ENCODE measurements at places on chromosomes 3 and 15.

GRCh38 chr3:10006762-10007090 is 19.5 kb upstream of the FANCD2 start:
- no peak for DNase-seq

GRCh38 chr3:127763816-127764215 is 58.5 kb downstream of the MGLL start:
- no peak for DNase-seq

DNA sequence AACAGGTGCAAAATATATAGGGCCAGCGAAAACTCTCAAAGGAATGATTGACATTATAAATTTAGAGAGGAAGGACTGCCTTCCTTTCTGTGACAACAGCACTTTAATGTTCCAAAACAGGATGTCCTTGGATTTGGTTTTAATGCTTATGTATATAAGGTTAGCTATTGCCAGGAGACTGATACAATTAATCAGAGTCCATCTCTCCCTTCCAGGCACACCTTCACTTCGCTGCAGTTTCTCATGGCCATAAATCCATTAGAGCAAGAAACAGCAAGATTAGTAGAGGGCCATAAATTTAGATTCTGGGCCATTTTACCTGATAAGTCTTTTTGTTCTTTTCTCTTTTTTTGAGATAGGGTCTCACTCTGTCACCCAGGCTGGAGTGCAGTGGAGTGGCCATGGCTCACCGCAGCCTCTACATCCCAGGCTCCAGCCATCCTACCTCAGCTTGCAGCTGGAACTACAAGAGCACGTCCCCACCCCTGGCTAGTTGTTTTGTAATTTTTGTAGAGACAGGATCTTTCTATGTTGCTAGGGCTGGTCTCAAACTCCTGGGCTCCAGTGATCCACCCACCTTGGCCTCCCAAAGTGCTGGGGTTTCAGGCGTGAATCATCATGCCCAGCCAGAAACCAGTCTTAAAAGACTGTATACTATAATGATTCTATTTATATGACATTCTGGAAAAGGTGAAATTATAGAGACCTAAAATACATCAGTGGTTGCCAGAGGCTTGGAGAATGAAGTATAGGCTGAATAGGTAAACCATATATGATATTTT is 15.7 kb upstream of the TFRC start:
- DNase-seq, result no peak

DNA sequence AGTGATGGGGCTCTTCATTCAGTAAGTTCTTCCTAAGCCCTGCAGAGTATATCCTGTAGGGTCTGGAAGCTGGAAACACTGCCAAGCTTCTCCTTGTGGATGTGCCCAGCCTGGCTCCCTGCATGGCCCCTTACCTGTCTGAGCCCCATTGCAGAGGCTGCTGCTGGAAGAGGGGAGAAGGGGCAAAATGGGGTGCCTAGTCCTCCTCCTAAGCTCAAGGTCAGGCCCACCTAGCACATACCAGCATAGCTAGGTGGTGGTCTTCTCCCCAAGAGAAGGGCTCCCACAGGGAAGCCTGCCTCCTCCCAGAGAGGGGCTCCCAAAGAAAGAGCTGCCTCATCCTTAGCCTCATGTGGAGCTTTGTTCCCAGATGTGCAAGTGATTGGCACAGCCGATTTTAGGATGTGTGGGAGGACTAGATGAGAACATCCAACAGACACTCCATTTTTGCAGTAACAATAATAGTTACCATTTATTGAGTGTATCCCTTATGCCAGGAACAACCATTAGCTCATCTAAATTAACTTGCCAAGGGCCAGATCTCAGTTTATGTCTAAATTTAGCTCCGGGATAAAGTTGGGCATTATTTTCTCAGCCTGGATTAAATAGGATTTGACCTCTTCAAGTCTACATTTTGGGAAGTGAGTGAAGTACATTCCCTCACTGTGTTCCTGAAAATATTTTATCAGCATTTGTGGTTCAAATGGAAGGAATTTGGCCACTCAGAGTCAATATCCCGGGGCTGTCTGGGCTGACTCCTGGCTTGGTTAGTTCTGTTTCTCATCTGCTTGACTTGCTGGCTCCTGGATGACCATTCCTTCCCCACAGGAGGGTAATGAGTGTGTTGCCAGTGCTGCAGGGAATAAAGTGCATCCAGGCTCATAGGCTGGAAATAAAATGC is 291.1 kb upstream of the ROPN1 start:
- no peak for DNase-seq

GRCh38 chr15:99481113-99481950 is 84.5 kb upstream of the MEF2A start:
- DNase-seq, result no peak

DNA sequence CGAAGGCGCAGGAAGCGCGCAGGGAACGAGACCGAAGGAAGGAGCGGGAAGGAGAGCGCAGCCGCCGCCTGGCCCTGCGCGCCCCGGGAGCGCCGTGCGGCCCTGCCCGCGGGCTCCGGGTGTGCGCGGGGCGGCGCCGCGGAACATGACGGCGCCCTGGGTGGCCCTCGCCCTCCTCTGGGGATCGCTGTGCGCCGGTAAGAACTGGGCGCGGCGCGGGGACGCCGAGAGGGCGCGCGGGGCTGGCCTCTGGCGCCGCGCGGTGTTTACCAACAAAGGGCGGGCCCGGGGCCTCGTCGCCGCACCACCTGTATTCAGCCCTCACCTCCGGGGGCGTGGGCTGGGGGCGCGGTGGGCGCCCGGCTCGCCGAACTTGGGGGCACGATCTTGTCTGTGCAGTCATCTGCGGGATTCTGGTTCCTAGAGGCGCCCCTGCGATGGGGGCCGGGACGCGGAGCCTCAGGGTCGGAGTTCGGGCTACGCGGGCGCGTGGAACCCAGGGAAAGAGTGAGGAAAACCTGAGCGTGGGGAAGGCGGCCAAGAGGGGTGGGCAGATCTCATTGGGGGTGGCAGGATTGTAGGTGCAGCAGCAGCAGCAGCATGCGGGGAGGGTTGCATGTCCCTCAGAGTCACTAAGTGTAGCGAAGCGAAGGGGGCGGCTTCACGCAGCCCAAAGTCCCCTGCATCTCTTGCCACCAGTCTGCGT is 641 bp downstream of the ACVR2B start:
- DNase-seq, result no peak

- no peak for DNase-seq
Measured at GRCh38 chr15:36977659-36978058, 122.7 kb downstream of the MEIS2 start.

- no peak for DNase-seq
Measured at GRCh38 chr3:4021162-4021561, 221.9 kb downstream of the LRRN1 start.

GRCh38 chr3:120410541-120410940 is 40.3 kb downstream of the FSTL1 start:
- no peak for DNase-seq

DNA sequence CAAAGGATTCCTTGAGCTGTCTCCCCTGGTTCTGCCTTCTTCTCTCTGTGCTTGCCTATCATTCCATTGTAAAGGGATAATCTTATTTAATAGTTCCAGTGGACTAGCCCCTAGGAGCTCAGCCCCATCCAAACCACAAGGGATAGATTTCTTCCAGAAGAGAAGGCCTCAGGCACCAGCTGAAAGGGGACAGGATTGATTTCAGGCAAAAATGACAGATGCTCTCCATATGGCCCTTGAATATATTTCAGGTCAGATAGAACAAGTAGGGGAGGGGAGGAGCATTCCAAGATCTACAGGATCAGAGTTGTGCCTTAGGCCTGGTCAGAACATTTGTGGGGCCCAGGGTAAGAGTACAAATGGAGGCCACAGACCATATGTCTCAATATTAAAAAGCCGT is 85.3 kb downstream of the RPLP1 start:
- no peak for DNase-seq

DNA sequence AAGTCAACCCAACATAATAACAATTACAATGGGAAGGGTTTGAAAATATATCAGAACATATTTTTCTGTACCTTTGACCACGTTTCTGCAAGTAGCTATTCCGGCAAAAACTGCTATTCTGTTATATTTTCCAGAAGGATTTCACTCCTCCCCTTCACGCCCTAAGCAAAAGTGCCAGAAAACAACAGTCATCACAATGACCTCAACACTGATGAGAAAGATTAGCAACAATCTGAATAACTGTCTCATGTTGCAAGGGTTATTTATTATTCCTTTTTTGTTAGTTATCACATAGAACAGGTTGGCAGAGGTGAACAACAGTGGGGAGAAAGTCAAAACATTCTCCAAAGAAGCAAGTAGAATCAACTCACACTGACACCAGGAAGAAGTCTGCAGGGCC is 269.4 kb upstream of the ARRDC4 start:
- no peak for DNase-seq

GRCh38 chr3:196643201-196643749 is 3.8 kb downstream of the NRROS start:
- DNase-seq, result no peak

DNA sequence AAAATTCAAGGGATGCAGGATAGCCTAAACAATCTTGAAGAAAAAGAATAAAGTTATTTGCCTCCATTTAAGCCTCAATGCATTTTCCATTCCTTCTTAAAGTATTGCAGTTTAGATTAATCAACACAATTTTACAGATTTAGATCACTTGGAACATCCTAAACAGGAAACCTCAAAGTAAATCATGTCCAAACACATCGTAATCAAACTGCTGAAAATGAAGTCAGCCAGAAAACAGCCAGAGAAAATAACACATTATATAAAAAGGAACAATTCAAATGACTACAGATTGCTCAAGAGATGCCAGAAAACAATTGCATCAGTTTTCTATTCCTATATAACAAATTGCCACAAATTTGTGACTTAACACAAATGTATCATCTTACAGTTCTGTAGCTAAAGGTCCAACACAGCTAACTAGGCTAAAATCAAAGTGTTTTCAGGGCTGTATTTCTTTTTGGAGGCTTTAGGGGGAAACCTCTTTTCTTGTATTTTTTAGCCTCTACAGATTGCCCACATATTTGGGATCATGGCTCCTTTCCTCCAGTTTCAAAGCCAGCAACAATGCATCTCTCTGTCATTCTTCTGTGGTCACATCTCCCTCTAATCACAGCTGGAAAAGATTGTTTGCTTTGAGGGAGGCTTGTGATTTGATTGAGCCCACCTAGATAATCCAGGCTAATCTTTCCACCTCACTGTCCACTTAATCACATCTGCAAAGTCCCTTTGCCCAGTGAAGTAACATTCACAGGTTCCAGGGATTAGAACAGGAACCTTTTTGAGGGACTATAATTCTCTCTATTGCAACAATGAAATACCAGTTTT is 543.3 kb upstream of the UBE2E2 start:
- DNase-seq, result no peak

DNA sequence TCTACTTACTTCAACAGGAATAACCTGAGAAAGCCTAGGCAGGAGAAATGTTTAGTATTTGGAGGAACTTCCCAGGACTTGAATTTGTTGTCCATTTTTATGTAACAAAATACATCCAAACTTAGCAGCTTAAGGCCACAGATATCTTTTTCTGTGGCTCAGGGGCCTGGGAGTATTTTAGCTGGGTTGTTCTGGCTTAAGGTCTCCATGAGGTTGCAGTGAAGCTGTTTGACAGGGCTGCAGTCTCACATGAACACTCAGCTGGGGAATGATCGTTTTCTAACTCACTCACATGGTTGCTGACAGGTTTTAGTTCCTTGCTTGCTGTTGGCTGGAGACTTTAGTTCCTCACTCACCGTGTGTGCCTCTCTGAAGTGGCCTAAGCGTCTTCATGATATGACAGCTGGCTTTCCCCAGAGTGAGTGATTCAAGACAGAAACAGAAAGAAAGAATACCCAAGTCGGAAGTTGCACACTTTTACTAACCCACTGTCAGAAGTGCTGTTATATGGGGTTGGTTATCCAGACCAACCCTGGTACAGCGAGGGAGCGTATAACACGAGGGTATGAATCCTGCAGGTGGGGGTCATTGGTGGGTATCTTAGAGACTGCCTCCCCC is 229.7 kb upstream of the TBL1XR1 start:
- no peak for DNase-seq

GRCh38 chr15:100968050-100968966 is 49.2 kb downstream of the LRRK1 start:
- DNase-seq, result no peak

DNA sequence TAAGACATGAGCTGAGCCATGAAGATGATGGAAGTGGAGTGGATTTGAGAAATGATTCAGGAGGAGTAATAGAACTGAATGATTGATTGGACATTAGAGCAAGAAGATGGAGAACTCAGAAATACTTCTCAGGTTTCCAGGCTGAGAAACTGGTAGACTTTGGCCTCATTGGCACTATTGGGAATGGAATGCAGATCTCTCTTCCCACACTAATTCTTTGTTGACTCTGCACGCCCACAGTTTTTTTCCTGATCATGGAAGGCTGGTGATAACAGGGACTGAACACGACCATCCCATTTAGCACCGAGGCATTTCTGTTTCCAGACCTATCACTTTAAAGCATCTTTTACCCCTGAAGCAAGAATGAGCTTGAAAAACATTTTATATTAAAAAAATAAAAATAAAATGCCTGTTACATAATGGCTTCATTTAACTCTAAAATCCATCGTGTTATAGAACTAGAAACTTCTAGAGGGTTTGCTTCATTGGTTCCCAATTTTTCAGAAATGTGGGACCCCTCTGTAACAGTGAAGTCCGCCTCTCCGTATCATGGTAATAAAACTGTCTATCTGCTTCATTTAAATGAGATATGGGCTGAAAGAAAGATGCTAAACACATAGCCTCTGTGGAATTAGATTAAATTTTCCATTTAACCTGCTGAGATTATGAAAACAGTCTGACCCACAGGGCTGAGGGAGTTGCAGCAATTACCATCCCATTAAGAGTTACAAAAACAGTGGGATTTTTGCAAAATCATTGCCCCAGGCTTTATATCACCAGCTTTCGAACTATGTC is 562.0 kb upstream of the CFAP20DC start:
- no peak for DNase-seq

DNA sequence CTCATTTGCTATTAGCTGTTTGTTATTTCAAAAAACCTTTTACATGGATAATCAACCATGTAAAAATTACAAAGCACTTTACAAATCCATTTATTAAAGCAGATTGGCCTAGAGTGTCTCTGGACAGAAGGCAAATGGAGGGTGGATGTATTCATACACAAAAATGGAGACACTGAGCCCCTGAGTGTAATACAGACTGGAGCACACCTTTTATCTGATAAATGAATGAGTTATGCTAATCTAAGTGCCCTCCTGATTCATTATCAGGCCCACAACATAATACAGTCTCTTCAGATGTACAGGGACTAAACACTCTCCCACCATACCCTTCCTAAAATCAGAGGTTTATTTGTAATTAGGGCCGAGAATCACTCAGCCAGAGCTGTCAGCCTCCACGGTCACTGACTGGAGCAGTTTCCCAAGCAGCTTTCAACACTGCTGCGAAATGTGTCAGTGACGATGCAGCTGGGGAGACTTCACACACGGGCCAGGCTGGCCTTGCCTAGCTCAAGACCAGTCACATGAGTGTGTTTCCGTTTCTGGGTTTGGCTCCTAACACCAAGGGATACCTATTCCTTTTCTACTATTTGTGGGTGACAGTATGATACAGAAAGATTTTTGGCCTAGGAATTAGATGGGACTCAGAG is 271.8 kb downstream of the ZIC1 start:
- DNase-seq, result no peak
